ENCODE measurements at places on chromosomes 7 and 10.

DNA sequence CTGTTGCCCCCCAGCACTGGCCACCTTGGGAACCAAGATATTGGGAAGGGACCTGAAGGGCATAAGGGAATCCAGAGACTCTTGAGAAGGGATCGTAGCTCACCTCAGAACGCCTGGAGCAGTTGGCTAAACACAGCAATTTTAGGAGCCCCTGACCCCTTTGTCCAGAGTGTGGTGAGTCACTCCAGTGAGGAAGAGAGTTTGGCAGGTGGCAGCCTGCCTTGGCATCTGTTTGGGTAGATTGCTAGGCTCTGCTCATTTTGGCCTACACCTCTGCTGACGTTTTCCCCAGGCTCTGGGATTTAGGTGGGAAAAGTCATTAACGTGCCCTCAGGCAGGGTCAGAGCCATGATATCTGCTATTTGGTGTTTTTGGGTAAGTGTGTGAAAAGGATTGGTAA, 100.6 kb downstream of the GRB10 start:
- DNase-seq: no peak

- peak; percentile 95 for DNase-seq
These were observed at the start of gene MORN4 for GRCh38 chr10:97632949-97633884. Gene MORN4, minus strand, starts transcription at chr10:97633500. Its CDS starts 13,847 bp downstream, at chr10:97619653.

DNA sequence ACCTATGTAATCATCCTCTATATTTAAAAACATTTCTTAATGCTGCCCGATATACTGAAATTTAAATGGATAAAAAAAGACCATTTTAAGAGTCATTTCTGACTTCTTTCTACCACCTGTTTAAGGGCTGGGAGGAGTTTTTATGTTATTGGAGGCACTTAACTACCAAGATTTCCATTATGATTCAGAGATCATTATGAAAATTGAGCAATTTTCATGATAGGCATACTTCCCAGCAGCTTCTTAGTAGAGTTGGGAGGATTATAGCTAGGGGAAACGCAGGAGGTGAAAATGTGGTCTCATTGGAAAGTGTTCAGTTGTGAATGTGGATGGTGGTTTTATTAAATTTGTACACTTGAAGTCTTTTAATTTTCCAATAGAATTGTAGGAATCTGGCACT, 28.4 kb upstream of the FAM204A start:
- DNase-seq: no peak

DNA sequence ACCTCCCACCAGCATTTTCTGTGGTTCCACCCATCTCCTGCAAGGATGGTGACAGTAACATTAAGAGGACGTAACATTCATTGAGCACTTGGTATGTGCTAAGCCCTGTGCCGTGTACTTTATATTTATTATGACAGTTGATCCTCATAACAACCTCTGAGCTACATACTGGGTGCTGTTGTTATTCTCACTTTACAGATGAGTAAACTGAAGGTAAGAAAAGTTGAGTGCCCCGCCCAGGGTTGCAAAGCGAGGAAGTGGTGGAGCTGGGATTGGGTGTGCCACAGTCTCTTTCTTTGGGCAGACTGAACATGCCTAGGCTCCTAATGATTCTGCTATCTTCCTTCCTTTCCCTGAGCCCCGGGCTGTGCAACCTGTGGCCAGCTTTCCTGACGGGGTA, 107.4 kb downstream of the SH3PXD2A start:
- DNase-seq: peak; percentile 19

- no peak for DNase-seq
These were observed 76.5 kb downstream of the MICALL2 start for GRCh38 chr7:1382553-1383397.

- no peak for DNase-seq
These were observed 173.7 kb upstream of the KAT6B start for GRCh38 chr10:74652664-74653063.

GRCh38 chr7:149778696-149779501, 5.5 kb upstream of the ZNF467 start:
- DNase-seq: no peak

- no peak for DNase-seq
These were observed 56.2 kb upstream of the DPYSL4 start for GRCh38 chr10:132130286-132131265.

DNA sequence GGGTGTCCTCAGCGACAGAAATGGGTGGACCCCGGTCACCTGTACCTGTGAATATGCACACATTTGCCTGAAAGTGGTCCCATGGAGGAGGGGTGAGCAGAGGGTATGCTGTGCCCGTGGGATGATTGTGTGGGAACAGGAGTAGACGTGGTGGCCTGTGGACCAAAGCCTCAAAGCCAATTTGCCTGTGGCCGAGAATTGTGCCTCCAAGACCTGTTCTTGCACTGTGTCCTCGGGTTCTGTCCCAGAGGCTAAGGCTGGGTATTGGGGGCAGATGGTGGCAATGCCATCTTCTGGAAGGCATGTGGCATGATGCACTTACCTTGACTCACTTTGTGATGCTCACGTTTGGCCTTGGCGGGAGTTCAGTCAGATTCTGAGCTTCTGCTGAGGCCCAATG, 351.0 kb downstream of the TCERG1L start:
- DNase-seq: no peak

DNA sequence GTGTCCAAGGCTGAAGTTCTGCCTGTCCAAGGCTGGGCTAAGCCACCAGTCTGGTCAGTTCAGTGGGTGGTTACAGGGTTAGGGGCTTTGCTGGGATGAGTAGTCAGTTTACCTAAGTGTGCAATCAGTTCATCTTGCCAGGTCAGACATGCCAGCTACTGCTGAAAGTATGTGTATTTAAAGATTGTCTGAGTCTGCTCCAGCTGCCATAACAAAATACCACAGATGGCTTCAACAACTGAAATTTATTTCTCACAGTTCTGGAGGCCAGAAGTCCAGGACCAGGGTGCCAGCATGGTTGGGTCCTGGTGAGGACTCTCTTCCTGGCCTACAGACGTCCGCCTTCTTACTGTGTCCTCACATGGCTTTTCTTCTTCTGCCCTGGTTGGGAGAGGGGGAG, 52.4 kb upstream of the TNS3 start:
- DNase-seq: no peak

DNA sequence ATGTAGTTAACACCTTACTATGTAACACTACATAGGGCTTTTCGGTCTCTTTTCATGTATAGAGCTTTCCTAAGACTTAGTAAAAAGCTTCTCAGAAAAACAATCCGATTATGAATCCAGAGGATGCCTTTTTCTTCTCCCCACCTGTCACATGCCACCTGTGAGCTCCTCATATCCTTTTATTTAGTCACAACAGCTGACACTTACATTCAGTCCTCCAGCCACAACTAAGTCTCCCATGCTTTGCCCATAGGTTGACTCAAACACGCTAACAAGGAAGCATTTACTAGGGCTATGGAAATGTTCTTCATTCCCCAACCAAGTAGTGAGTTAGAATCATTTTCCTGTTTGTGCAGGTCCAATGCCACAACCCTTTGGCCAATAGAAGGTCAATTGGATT, 7.9 kb downstream of the ENO4 start:
- no peak for DNase-seq

DNA sequence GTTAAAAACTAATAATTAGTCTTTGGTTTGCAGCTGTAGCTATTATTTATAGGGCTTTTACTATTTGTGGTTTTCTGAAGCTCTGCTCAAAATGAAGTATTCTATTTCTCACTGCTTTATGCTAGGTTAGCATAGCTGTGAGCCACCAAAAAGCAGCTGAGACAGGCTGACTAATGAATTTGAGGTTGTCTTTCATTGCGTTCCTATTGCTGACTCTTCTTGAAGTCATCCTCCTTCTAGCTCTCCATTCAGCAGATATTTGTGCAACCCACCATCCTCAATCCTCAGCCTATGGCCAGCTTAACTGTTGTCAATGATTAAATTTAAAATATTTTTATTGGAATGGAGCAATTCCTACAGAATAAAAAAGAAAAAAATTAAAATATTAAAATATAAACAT, 2.1 kb upstream of the RALA start:
- DNase-seq: no peak

DNA sequence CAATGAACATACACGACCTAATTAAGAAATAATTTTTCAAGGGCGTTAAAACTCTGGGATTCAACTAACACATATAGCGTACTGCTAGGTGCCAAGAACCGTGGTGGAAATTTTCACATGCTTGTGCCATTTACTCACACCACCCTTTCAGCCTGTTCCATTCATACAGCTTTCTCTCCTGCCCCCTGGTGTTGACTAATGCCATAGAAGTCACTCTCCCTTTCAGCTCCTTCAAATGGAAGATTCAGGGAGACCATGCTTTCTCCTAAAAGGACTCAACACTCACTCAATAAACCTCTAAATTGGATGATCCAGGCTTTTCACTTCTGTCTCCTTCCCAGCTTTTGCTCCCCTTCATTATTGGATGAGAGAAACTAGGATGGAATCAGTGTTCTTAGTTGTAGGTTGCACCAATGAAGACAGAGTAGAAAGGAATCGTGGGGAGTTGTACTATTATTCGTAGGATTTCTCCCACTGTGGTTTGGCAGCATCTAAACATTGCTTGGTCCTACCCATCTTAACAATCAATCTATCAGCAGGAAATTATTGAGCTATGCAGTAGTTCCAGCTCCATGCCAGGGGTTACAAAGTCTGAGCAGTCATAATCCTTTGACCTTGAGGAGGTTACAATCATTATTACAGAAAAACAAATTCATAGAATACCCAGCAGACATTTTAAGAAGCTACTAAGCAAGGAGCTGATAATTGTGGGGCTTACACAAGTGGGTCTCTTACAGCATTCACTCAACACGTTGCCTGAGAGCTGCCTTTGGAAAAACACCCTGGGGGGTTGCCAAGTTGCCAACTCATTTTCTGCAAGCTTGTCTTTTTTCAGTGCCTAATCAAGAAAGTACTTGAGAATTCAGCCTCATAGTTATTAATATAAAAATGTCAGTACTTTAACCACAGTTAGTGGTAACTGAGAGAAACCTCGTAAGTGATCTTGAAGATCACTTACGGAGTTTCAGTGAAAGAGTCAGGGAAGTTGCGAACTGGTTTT, 2.8 kb upstream of the PPP1R3C start:
- DNase-seq: peak; percentile 20

DNA sequence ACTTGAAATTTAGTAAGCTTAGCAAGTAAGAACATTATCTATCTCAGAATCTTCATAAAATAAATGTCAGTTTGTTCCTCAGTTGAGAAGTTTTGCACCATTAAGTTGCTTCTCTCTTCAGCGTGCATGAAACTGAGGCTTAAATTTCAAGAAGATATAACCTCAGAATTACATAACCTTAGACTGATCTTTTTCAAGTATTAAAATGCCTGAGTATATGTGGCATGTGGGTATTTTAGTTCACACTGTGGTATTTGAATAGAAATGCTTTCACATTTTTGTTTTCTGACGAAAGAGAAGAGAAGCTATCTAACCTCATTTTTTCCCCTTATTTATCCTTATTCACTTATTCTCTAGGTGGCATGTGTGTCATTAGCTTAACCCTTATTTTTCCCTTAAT, 104.1 kb downstream of the PHF14 start:
- no peak for DNase-seq

- DNase-seq: peak; percentile 60
These were observed 23.0 kb downstream of the AMZ1 start for GRCh38 chr7:2710901-2711551.

- DNase-seq: no peak
These were observed 309.7 kb downstream of the TYW1 start for GRCh38 chr7:67306331-67306730.

GRCh38 chr7:1232103-1232466, 587 bp upstream of the UNCX start:
- DNase-seq: no peak

DNA sequence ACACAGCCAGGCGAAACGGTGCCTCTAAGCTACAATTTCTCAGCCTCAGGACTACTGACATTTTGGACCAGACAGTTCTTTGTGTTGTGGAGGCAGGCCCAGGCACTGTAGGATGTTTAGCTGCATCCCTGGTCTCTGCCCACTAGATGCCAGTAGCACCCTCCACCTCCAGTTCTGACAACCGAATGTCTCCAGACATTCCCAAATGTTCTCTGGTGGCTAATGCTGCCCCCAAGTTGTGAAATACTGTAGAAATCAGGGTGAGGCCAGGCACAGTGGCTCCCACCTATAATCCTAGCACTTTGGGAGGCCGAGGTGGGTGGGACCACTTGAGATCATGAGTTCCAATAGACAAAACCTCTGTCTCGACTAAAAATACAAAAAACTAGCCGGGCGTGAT, 18.2 kb downstream of the HNRNPF start:
- DNase-seq: no peak

DNA sequence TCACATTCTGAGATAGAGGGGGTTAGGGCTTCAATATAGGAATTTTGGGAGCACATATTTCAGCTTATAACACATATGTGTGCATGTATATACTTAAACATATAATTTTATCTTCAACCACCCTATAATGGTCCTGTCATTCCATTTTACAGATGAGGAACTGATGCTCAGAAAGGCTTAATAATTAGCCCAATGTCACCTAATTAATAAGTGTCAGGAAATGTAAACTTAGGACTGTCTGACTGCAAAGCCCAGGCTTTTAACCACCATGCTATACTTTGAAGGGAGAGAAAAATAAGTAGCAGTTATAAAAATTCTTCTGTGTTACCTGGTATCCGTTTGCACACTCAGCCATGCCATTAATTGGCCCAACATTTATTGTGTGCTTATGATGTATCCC, 172.6 kb downstream of the SKIDA1 start:
- DNase-seq: no peak

- DNase-seq: no peak
These were observed 246.2 kb downstream of the ETV1 start for GRCh38 chr7:13743226-13743625.

GRCh38 chr10:126659750-126660149, 10.7 kb downstream of the C10orf90 start:
- no peak for DNase-seq

- no peak for DNase-seq
These were observed 262.2 kb downstream of the WDR11 start for GRCh38 chr10:121113385-121113696.

- no peak for DNase-seq
These were observed 282.9 kb downstream of the ADARB2 start for GRCh38 chr10:1454428-1454827.

- no peak for DNase-seq
These were observed 308.7 kb upstream of the SORCS1 start for GRCh38 chr10:107473225-107473624.

DNA sequence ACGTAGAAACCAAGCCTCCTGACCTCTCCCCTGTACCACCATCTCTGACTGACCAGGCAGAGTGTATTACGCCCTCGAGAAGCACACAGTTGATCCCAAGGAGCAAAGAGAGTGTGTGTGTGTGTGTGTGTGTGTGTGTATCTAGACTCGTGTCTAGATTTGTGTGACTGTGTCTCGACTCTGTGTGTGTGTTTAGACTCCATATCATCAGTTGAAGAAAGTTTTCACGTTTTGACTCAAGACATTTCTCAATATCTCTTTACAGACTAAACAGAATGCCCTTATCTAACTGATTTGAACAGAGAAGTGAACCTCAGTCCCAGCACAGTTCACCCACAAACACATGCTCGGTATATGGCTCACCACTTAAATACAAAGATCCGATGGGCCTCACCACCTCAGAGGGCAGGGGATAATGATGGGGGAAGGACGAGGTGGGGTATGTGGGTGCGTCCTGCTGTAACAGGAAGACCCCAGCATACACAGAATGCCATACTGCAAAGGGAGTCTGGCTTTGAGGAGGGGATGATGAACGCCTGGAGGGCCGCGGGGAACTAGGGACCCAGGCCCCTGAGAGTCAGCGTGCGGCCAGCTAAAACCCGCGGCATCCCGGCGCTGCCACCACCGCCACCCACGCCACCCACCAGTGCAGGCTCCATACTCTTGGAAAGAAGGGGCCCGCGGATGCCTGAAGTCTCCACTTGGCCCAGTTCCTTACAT, 780 bp downstream of the ALDH18A1 start:
- DNase-seq: no peak

Data from CD4-positive, alpha-beta T cell treated with Interleukin-4 for 1 hour (primary cell).